Femur (tissue), 1 donor: ENCODE measurements at places on chromosomes 4 and X.

- no peak for DNase-seq
These were observed 782.3 kb downstream of the PCDH18 start for GRCh38 chr4:136749989-136750388.

DNA sequence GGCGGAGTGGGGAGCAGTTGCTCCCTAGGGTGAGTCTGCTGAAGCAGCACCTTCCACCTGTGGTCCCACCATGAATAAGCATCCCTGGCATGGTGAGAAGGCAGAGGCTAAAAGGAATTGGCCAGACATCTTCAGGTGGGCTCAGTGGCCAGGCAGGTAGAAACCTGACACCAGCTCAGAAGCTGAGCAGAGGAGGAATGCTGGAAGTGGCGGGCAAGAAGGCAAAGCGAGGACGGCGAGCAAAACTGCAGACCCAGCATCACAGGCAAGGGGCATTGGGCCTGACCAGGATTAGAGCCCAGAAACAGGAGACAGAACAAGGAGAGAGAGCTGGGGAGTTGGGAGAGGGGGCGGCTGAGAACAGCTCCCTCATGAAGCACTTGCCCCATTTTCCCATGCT, 25.3 kb downstream of the TSC22D3 start:
- DNase-seq: no peak

- no peak for DNase-seq
These were observed 293.5 kb downstream of the ZNF674 start for GRCh38 chrX:46251755-46252154.

- DNase-seq: no peak
These were observed 12.2 kb upstream of the CDK16 start for GRCh38 chrX:47206316-47206715.

- DNase-seq: peak; percentile 65
These were observed 2.1 kb downstream of the PITX2 start for GRCh38 chr4:110620691-110621327.

GRCh38 chr4:76544725-76545124, 109.7 kb downstream of the SHROOM3 start:
- DNase-seq: no peak

GRCh38 chr4:184815046-184815877, 10.5 kb downstream of the ACSL1 start:
- peak; percentile 75 for DNase-seq

- no peak for DNase-seq
These were observed 193.8 kb downstream of the BCOR start for GRCh38 chrX:39903937-39904336.

GRCh38 chr4:173288698-173289352, 45.3 kb downstream of the HMGB2 start:
- no peak for DNase-seq

DNA sequence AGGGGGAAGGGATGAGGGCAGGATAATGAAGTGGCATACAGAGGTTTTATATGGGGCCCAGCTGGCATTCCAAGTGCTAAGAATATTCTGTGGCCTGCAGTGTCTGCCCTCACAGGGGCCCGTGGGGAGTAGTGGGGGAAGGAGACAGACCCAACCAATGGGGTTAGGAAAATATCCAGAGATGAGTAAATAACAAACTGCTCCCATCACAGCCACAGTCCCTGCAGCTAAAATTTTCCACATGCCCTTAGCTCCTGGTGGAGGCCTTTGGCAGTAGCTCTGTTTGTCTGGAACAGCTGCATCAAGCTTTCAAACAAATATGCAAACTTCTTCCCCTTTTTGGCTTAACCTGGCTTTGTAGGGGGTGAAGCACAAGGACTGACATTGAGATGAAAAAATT, 3.1 kb downstream of the SRPX2 start:
- peak; percentile 61 for DNase-seq

DNA sequence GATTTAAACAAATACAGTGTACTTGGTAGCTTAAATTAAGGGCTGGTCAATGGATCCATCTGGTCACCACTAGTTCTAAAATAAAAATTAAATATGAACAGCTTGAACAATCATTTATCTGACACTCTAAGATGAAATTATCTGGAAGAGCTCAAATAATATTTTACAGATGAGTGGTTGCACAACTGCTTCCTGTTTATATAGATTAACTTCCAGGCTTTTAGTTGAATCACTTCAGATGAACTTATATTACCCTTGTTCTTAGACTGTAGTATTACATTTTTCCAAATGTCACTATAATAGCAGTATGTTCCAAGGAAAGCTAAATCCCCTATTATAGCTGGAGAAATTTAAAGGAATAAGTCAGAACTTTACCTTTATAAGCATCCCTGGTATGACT, 92.4 kb upstream of the SMIM10 start:
- DNase-seq: no peak

GRCh38 chrX:132728296-132728695, 230.1 kb downstream of the HS6ST2 start:
- DNase-seq: no peak

- DNase-seq: no peak
These were observed 29.4 kb downstream of the PTTG2 start for GRCh38 chr4:37989398-37990260.

DNA sequence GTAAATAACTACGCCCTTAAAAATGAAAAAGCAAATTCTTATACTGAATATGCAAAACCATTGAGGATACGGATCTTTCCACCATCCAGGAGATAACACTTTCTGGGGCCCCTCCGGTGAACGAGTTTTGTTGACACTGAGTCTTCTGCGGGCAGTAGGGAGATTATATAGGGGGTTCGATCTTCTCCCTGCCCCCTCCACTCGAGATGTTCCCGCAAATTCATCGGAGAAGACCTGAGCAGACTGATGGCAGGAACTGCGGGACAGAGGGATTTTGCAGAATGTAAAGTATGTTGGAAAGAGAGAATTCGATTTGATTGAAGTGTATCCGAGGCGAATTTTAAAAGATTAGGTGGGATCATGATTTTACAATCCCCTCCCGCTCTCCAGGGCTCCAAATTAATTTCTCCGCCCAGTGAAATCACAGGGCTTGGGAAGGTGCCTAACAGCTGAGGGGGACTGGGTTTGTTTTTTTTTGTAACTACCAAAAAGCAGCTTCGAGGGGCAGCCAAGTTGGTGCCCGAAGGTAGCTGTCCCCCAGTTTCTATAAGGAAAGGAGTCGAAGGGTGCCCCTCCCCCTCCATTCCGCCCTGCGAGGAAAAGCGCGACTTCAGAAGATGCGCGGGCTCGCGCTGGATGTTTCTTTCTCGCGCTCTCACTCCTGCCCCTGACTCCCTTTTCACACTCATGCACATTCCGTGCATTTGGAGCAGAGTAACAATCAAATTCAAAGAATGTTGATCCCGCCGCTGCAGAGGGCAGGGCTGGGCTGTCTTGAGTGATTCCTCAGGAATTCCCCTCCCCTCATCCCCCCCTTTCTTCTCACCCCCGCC, 1.2 kb downstream of the TMEM255A start:
- no peak for DNase-seq

DNA sequence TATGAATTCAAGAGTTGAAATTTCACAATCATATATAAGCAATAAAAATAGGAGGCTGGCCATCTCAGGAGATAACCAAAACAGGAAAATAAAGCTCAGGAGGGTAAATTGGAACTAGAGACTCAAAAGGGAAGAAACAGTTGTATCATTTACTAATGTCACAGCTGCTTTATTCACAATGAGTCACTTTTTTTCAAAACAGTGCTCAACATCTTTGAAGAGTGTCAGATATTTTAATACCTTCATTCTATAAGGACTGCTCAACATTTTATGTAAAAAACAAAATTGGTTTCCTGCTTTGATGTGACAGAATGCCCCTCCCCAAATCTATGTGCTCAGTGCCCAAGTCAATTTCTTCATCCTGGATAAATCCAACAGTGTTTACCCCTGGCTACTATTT, 97.7 kb downstream of the DDX60 start:
- no peak for DNase-seq

- DNase-seq: no peak
These were observed 428.0 kb downstream of the ZNF674 start for GRCh38 chrX:46117234-46117633.

DNA sequence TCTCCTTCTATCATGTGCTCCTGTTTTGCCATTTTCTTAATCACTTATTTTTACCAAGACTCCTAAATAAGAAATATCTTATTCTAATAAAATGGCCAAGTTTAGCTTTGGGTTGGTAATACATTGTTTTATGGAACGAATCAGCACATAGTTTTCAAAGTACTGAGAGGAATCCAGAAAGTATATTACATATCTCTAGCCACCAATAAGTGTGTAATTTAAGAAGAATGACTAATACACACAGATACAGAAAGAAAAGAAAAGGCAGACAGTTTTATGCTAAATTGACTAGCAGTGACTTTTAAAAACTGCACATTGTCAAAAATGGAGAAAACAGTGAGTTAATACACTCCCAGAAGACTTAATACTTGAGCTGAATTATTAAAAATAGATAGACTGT, 167.0 kb upstream of the IL15 start:
- DNase-seq: no peak

- no peak for DNase-seq
These were observed 476.1 kb downstream of the IL15 start for GRCh38 chr4:142112451-142112850.

GRCh38 chrX:98068024-98068580, 1184.4 kb downstream of the RPA4 start:
- DNase-seq: no peak

DNA sequence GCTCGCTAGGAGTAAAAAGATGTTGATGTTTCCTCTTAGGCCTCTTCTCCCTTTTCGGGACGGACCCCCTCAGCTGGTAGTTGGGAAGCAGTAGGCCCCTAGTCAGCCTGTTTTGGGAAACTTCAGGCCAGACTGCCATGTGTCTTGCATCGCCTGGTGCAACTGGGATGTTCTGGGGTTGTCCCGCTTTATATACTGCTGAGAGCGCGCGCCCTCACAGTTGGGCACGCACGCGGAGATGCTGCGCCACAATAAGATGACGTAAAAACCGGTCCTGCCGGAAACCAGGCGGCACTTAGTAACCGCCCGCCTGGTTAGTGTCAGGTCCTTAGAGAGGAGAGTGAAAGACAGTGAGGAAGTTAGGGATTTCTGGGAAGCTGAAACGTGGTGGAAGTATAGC, 231.3 kb upstream of the CT83 start:
- DNase-seq: no peak

- peak; percentile 15 for DNase-seq
These were observed 896 bp downstream of the KDR start for GRCh38 chr4:55124322-55125076.

DNA sequence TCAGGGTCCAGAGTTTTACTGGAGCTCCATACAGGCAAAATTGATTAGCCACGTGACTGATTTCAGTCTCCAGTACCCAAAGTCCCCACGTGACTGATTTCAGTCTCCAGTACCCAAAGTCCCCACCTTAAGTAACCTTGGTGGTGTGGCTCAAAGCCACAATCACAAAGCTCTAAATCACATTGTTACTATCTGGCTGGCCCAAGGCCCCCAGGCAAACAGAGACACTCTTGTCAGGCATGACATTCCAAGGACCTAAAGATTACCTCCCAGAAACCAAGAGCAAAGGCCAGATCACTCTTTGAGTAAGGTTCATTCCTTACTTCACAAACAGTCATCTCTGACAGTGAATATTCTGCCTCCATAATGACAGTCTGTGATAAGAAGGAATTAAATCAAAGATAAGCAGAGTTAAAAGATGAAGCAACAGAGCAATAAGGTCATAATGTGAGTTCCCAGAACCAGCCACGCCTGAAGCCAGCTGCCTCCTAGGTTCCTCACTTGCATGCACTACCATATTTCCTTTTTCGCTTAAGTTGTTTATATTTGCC, 78.5 kb downstream of the ANXA3 start:
- DNase-seq: no peak

DNA sequence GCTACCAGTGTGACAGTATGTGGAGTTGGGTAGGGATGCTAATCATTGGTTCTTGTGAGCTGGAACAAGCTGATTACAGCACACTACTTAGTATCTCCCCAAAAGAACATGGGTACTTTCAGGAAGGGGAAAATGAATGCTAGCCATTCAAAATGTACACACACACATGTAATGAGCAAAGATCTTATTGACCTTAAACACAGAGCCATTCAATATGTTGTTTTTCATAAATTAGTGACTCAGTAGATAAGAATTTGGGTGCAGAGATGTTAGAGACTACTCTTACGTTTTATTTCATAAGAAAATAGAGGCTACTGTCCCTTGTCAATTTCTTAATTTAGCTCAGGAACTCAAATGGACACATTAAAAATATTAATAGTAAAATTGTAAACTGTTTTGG, 509.5 kb upstream of the ATOH1 start:
- DNase-seq: no peak

DNA sequence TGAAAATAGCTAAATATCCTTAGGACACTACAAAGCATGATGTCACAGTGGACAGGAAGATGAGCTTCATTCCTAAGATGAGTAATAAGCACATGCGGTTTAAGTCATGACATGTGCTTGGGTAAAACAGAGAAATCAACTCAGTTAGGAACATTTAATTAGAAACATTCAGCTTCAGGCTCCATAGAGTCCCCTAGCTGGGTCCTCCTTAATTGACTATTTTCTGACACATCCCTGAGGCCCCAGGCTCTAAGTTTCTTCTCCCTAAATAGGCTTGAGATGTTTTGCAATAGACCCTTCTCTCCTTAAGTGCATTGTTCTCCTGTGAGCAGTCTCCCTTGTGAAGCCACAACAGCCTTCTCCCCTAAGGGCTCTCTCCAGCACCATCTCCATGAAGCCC, 70.4 kb upstream of the ANXA3 start:
- DNase-seq: no peak

GRCh38 chr4:2861631-2862436, 18.2 kb downstream of the ADD1 start:
- DNase-seq: no peak

DNA sequence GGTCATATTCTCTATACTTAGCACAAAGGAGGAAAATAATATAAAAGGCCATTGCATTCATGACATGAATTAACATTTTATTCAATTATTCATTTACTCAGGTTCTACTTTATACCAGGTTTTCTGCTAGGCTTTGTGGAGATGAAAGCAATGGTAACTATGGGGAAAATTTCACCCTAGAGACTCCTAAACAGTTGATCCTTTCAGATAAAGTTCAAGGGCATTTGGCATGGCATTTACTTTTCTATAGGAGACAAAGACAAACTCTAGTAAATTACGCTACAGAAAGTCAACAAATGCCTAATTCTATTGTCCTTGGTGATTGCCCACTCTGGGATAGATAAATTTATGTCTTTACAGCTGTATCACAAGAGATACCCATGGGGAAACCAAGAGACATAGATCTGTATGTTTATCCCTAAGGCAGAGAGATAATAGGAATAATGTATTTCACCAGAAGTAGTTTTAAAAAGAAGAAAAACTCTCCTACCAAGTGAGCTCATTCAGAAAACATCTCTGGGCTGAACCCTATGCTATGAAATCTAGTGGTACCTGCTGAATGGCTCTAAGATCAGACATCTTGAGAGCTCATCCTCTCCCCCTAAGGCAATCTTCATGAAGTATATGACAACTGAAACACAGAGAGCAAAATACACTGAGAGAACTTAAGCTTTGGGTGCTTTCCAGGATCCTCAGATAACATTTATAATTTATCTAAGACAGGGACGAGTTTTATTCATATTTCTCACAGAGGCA, 316.7 kb downstream of the ANTXR2 start:
- DNase-seq: no peak

GRCh38 chr4:27619435-27619834, 758.8 kb downstream of the STIM2 start:
- no peak for DNase-seq
